Fibroblast of skin of back (primary cell): ENCODE measurements at places on chromosomes 7 and 10.

- DNase-seq: no peak
Measured at GRCh38 chr7:129089521-129090212, 34.8 kb upstream of the TNPO3 start.

DNA sequence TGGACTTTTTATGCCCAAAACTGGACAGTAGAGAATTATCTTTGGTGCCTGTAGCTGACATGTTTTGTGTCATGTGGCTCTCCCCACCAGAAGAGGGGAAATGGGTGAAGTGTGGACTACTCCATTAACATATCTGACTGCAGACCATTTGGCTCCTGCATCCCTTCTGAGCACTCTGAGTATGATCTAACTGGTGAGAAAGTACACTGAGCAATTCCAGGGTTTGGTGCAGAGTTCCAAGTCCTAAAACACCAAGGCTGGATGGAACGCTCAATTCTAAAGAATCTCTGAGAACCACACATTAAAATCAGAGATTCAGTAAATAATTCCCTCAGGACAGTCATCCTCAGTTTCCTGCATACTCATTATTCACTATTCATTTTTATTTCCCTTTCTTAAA, 22.8 kb upstream of the OSBPL3 start:
- peak; percentile 15 for DNase-seq

GRCh38 chr10:69505636-69506318, 54.5 kb downstream of the TSPAN15 start:
- DNase-seq: no peak

DNA sequence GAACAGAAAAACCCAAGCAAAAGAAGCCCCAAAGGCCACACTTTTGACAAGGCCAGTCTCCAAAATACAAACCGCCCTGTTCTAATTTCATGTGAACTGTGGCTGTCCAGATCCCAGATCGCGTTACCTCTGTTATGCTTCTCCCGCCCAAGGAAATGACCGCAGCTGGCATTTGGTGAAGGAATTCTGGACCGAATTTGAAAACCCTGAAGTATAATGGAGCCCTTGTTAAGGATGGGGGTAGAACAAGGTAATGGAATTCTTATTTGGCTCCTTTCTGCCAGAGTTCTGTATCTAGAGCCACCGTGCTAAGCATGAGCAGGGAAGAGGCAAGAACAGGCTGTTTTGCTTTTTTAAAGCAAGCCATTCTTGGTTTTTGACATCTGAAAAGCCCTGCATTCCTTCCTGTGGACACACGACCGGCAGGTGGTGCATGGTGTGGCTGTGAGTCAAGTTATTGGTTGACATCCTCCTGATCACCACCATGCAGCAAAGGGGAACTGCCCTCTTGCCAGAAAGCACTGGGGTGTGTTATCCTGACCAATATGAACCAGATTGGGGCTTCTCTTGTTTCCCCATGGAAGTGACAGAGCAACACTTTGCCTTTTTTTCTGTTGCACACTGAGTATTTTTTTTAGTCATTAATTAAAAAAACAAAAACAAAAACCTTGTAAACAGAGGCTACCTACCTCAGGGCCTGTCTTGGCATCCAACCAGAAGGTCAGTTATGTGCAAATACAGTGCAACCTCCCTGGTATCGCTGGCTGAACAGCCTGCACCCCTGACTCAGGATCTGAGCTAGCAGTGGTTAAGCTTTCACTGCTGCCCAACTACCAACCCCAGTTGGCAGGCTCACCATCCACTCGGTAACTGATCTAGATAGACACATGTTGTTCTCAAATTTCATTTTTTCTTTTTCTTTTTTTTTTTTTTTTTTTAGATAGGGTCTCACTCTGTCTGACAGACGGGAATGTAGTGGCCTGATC, 14.2 kb downstream of the UCMA start:
- peak; percentile 9 for DNase-seq

GRCh38 chr7:42127232-42127622, 109.8 kb downstream of the GLI3 start:
- DNase-seq: no peak

DNA sequence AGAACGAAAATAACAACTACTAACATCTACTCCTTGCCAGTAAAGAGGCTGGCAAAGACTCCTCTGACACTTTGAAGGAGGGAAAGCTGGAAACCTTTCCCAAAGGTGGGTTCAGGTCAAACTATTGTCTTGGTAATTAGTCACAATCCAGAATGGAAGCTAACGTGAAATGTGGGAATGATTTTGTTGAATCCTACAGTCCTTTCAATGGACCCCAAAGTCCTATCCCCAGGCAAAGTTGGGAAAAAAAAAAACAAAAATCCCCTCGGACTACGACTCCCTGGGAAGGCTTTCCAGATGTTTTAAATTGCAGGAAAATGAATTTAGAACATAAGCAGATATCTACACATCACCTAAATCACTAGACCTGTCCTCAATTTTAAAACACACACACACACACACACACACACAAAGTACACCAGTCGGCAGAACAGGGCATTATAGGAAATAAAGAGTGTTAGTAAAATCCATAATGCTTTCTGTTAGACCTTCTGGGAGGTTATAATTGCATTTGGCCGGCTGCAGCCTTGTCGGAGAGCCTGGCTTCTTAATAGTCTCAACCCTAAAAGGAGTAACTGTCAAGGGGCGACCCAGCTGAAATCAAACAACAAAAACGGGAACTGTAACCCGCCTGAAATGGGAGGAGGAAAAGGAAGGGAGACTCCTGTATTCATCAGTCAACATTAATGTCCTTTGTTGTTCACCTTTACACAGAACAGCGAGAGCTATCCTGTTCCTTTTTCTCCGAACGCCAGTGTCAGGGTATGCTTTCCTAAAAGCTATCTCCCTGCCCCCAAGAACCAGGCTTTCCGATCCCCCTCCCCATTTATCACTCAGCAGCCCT, 1.5 kb downstream of the DOCK4 start:
- DNase-seq: peak; percentile 7

GRCh38 chr7:122329145-122329802, 24.7 kb upstream of the FEZF1 start:
- DNase-seq: no peak

- DNase-seq: peak; percentile 48
Measured at GRCh38 chr7:116438267-116438666, 61.3 kb upstream of the CAV2 start.

DNA sequence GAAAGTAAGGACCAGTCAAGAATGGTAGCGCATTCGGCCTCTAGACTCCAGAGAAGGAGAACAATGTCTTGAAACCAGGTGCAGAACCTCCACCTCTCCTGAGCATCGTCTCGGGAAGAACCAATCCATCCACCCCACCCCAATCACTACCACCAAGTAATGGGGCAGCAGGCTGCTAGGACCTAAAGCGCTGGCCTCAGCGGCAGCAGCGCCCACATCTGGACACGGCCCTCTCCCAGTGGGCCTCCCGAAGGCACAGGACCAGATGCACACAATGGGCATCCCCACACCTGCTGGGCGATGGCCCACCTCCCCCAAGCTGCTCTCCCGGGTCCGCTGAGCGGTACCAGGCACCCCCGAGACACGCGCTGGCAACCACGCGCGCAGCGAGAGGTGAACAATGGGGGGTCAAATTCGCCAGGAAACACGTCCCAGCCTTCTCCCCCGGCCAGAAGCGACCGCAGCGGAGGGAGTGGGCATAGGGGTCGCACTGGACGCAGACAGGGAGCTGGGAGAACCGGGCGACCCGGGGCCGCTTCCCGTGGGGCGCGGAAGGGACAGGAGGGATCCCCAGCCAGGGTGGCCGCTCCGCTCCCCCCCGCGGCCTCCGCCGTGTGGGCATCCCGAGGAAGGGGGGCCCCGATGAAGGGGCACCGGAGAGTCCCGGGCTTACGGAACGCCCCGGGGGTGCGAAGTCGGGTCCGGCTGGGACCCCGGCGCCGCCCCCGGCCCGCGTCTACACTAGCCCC, 506 bp downstream of the CTTNBP2 start:
- DNase-seq: no peak

- peak; percentile 54 for DNase-seq
Measured at GRCh38 chr10:110901954-110902819, 16.8 kb downstream of the BBIP1 start.
